ENCODE measurements at places on chromosomes 1 and 21.

- no peak for DNase-seq
Observed at GRCh38 chr1:53715478-53715877, 23.5 kb downstream of the GLIS1 start.

DNA sequence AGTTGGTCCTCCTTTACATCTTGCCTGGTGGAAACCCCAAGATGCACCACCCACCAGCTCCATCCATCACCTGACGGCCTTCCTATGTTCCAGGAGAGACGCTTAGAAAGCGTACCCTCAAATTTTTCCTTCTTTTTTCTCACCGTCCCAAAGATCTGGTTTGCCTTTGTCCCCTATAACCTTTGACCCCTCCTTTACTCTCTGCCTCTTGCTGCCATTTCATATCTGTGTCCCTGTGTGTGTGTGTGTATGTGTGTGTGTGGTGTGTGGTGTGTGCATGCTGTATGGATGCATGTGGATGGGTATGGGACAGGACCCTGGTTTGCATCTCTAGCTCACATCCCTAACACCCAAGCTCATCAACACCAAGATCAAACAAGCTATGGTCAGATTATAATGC, 22.2 kb upstream of the IPO9 start:
- no peak for DNase-seq

- no peak for DNase-seq
Observed at GRCh38 chr1:231554969-231555368, 26.5 kb downstream of the TSNAX start.

- DNase-seq, result no peak
Observed at GRCh38 chr1:103461161-103462105, 64.1 kb upstream of the RNPC3 start.

DNA sequence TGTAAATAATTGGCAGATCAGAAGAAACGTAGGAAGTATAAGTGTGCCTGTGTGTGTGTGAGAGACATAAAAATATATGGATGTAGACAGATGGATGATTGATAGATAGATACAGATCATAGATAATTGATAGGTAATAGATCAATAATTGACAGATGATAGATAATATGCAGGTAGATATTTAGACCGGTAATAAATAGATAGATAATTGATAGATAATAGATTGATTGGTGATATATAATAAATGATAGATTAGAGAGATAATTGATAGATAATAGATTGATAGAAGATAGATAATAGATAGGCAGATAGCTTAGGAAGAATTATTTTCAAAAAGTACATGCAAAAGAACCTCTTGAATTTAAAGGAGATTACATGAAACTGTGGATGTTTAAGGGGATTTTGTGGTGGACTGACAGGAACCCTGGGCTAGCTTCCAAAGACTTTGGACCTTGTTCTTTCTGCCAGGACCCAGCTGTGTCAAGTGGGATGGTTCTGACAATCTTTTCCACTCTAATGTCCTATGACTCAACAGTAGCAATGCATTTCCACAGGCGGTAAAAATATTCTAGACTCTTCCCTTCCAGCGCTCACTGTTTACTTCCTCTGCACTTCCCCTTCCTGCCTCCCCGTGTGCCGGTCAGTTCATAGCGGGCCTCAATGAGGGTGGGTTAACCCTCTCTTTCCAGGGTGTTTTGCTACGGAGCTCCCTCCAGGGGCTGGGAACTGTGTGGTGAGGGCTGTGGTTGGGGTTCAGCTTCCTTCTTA, 39.4 kb downstream of the KCNJ15 start:
- DNase-seq, result no peak

GRCh38 chr1:37506740-37507139, 7.8 kb downstream of the MEAF6 start:
- DNase-seq, result no peak

DNA sequence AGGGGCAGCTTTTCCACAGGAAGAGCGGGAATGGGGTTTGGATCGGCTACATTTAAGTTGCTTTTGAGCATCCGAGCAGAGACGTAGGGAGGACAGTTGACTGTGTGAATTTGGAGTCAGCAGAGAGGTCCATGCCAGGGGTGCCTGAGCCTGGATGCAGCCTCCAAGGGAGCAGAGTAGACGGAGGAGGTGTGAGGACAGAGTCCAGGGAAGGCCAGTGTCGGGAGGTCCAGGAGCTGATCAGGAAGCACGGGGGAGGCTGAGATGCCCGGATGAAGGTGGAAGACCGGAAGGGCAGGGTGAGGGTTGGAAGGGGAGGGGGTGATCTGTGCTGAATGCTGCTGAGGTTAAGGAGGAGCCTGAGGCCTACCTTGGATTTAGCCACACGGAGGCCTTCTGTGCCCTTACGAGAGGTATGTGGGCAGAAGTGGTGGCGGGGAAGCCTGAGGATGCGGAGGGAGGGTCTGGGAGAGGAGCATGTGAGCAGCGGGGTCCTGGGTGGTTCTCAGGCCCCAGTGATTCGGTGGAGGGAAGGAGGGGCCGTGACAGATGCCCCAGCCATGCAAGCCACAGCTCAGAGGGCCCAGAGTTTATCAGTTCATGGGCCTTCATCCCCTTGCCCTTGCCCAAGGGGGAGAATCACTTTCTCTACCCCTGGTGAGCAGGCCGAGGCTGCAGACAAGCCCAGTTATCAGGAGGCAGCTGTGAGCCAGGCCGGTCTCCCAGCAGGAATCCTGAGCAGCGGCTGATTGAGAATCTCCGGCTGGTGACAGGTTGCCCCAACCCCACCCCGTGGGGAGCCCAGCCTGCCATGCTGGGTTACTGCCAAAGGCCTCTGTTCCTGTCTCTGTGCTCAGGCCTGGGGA, 54.0 kb upstream of the ACTL8 start:
- DNase-seq, result no peak

DNA sequence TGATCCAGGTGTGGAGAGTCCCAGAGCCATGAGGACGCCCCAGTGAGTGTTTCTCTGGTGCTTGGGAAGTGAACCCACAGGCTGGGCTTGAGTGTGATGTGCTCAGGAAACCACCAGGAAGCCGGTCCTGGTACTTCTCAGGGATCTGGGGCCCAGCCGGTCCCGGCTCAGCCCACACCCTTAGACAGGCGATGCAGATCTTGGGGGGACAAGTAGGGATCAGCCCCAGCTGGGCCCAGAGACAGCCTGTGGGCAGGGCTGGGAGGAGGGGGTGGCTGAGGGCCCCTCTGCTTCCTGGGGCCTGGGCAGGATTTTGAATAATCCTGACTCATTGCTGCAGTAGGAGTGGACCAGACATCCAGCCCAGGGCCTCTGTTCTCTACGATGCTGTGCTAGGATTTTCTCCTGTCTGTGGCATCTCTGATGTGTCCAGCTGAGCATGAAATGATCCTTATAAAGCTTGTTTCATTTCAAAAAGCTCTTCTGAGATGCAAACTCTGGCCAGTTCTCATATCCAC, 698.0 kb downstream of the PTPRU start:
- no peak for DNase-seq

DNA sequence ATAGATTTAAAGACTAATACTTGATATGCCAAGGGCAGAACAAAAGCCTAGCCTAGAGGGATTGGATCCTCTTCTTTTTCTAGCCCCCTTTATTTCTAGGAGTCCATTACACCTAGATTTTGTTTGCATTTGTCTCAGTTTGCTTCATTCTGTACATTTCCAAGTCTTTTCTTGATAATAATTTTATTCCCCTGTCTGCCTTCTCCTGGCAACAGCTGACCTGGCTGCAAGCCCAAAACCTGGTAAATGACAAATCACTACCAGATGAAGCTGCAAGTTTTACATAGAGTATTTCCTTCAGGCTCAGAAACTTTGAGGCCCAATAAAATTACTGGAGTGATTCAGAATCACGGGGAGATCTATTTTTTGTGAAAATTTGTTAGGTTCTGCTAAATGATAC, 36.5 kb upstream of the LHX8 start:
- no peak for DNase-seq

- no peak for DNase-seq
Observed at GRCh38 chr1:44553127-44553758, 121.0 kb downstream of the TMEM53 start.

DNA sequence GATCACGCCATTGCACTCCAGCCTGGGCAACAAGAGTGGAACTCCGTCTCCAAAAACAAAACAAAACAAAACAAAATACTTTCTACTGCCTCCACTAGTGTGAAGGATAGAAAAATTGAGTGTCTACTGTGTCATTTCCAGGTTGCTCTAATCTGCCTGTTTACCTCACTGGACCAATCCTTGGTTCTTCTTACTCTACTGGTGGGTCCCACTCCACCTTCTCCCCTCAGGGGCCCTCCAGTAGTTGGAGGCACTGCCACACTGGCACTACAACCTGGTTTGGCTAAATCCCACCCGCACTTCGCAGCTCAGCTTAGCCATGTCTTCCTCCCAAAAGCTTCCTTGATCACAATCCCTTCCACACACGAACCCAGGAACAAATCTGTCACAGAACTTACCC, 2.7 kb downstream of the TAF5L start:
- DNase-seq, result no peak

- no peak for DNase-seq
Observed at GRCh38 chr1:214022229-214022791, 34.5 kb downstream of the PROX1 start.

DNA sequence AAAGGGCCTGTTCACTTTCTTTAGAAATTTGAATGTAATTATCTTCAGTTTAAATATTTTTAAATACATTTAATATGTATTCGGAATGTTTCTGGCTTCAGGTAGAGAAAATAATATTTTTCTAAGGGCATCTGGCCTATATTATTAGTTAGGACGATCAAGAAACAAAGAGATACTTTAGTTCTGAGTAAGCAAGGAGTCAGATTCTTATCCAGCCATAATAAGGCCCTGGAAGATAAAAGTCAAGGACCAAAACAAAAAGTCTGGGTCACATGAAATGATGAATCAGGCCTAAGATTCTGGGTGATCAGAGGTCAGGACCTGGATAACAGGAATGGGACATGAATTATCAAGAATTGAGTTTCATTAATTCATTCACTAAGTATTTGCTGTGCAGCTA, 6.3 kb downstream of the PHC2 start:
- no peak for DNase-seq

GRCh38 chr21:29064850-29065481, 8.5 kb downstream of the CCT8 start:
- DNase-seq, result no peak

- DNase-seq, result no peak
Observed at GRCh38 chr1:76866566-76866965, 714 bp upstream of the ST6GALNAC5 start.

DNA sequence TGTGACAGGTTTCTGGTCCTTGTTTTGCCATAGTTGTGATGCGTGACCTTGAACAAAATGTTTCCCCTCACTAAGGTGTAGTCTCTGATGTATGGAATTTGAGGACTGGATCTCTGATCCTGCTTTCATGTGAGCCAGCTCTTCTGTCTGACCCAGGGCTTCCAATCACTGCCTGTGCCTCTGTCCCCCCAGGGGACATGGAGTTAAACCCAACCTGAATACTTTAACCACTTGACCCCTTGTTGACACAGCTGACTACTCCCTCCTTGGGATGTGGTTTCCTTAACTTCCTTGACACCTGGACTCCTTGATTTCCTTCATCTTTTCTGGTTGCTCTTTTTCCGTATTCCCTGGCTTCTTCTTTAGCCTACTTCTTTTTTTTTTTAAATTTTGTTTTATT, 36.0 kb upstream of the SSBP3 start:
- DNase-seq, result no peak

GRCh38 chr1:7971024-7971423, 9.5 kb downstream of the PARK7 start:
- DNase-seq, result no peak

DNA sequence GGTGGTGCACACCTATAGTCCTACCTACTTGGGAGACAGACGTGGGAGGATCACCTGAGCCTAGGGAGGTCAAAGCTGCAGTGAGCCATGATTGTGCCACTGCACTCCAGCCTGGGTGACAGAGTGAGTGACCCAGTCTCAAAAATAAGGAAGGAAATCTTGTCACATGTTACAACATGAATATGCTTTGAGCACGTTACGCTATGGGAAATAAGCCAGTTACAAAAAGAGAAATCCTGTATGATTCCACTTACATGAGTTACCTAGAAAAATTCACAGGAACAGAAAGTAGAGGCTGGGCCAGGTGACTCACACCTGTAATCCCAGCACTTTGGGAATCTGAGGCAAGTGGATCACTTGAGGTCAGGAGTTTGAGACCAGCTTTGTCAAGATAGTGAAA, 6.7 kb upstream of the PADI6 start:
- no peak for DNase-seq

- DNase-seq, result no peak
Observed at GRCh38 chr21:35510957-35511695, 462.0 kb upstream of the RUNX1 start.

- DNase-seq, result no peak
Observed at GRCh38 chr1:107142140-107142542, 1.3 kb downstream of the NTNG1 start.

GRCh38 chr1:76379506-76379905, 305.0 kb downstream of the ST6GALNAC3 start:
- no peak for DNase-seq

DNA sequence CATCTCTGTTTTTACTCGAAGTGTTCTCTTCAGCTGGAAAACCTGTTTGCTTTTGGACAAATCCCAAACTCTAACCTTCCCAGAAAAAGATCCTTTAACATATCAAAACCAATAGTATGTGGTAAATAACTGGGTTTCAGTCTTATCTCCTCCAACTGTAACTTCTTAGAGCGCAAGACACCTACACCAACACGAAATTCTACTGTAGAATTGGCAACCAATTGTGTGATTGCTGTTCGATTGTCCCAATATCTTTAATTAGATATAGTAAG, 5.8 kb upstream of the MPZL1 start:
- no peak for DNase-seq

DNA sequence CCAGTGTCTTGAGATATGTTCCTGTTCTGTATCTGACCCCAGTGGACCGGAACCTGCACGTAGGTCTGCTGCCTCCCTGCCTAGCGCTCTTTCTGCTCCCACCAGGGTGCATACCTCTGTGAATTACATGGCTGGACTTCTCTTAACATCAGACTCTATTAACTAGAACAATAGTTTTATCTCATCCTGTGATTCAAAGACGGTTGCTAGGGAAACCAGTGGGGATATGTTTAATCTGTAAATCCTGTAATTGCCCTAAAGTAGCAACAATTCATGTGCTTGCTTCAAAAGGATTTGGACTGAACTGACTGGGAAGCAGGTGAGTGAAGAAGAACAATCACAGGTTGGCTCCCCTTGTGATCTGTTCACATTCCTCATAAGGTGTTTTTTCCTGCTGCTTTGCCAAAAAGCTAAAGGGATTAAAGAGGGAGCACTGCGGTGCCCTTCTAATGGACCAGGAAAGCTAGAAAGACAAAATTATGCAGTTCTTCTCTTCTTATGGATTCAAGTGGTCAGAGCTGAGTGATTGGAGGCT, 52.7 kb upstream of the DIRAS3 start:
- DNase-seq, result no peak

DNA sequence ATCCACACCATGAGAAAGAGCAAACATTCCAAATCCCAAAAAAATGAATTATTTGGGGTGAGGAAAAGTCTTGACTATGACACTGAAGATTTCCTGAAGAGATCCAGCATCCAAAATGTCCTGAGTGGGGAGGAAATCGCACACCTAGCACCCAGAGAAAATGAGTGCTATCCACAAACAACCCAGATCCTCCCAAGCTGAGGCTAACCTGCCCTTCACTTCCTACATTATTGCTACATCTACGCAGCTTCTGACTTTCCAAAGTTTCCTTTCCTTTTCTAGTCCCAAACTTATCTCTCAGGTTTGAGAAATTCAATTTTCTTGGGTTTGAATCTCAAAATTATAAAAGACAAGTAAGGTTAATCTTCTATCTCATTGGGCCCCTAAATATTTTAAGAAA, 906 bp upstream of the RGS13 start:
- DNase-seq, result no peak

- DNase-seq, result no peak
Observed at GRCh38 chr1:40795811-40796586, 12.4 kb downstream of the KCNQ4 start.

- DNase-seq, result no peak
Observed at GRCh38 chr1:212959266-212960220, 9.2 kb downstream of the VASH2 start.

GRCh38 chr1:222792744-222793143, 22.1 kb upstream of the DISP1 start:
- no peak for DNase-seq
